Stimulated activated CD8-positive, alpha-beta memory T cell treated with anti-CD3 and anti-CD28 coated beads, Interleukin-2, amount 100 ng/mL, for 1 hour (primary cell): ENCODE measurements at places on chromosomes 1 and 21.

DNA sequence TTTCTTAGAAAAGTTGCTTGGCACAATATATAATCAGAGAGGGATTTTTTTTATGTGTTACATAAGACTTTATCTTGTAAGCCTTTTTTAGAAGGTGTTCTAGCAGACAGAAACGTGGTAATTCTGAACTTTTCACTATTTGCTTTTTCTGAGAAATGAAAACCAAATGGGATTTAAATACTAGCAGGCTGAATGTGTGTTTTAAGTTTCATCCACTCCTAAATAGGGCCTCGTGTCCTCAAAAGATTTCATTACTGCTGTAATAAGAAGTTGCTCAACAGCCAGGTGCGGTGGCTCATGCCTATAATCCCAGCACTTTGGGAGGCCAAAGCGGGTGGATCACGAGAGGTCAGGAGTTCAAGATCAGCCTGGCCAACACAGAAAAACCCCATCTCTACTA lies 44.7 kb upstream of the FMO2 start:
- no peak for DNase-seq

DNA sequence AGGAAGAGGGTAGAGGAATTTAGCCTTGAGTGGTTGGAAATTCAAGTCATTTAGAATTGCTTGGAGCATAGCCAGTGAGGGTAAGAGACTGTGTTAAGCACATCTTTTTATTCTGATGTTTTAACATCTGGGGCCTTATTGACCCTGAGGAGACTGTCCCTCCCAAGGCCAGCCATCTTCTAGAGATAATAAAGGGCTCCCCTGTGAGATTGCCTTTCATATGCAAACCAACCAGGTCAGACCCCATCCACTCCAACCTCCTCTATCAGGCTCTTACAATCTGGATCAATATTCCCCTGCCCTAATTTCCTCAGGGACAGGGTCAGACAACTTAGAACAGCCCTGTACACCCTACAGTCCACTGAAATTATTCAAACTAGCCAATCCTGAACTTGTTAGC lies 93.8 kb downstream of the ATP1B1 start:
- no peak for DNase-seq

- DNase-seq, result no peak
Measured at GRCh38 chr1:174326278-174326677, 121.5 kb upstream of the GPR52 start.

GRCh38 chr1:168172250-168172915 lies 6.4 kb upstream of the TIPRL start:
- no peak for DNase-seq

DNA sequence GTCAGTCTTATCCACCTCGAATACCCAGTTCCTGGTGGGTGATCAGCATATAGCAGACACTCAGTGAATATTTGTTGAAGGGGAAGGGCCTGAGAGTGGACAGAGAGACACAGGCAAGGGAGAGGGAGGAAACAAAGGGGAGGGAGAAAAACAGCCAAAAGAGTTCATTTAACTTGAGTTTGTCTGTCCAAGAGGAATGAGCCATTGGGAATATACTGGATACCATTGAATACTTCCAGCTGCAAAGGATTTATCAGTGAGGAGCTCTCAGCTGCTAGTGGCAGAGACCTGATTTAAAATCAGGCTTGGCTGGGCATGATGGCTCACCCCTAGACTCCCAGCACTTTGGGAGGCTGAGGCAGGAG lies 11.5 kb upstream of the BGLAP start:
- no peak for DNase-seq

DNA sequence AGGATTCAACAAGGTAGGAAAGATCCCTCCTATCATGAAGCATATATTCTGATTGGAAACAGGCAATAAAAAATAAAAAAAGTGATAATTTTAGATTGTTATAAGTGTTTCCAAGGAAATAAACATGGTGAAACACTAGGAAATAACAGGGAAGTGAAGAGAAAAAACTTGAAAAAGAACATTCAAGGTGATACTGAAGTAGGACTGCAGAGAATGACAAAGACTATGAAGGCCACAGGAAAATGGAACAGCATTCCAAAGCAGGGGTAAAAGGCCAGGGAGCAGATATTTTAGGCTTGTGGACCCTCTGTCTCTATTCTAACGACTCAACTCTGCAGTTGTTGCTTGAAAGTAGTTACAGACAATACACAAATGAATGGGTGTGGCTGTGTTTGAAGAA lies 7.9 kb downstream of the ANKRD45 start:
- DNase-seq, result no peak
